ENCODE measurements at places on chromosomes 4 and X.

GRCh38 chr4:5052204-5052702 is 973 bp downstream of the STK32B start:
- no peak for DNase-seq

DNA sequence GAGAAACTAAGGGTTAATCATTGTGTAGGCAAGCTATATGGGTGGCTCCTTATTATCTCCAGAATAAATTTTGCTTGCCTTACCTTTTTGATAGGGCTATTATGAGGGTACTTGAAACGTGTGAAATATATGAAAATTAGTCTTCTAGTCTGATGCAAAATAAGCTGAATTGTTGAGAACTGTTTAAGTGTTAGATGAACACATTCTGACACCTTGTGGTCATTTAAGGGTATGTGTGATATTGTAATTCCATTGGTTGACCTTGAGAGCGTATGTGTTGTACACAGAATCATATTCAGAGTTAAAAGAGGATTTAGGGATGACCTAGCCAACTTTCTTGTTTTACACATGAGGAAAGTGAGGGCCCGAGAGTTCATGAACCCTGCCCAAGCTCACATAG is 44.6 kb upstream of the LINC00632 start:
- no peak for DNase-seq

DNA sequence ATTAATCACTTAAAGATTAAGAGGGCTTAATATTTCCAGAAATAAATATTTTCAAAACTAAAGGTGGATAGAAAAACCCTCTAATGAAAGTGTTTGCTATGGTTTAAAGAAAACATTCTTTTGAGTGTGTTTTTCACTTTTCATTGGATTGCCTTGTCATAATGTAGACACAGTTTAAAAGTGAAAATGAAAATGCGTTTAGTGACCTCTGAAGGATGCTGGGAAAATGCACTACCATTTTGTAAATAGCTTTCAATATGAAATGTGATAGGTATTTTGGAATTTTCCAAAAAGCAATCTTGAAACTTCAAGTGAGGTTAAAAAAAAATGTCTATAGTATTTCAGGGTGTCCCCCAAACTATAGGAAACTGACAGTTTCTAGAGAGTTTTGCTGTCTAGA is 642.2 kb downstream of the C4orf33 start:
- DNase-seq: no peak

DNA sequence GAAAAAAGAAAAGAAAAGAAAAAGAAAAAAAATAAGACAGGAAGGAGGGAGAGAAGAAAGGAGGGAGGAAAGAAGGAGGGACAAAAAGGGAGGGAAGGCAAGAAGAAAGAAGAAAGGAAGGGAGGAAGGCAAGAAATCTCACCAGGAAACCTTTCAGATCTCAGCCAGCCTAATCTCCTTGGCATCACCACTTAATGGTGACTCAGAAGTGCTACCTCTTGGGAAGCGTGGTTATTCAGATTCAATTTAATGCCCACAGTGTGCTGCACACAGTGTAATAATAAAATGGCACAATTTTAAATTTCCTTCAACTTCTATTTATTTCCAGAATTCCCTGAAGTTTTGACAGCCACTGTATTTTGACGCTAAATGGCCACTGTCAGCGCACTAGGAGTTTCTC is 50.3 kb downstream of the DKK2 start:
- no peak for DNase-seq

GRCh38 chr4:70712604-70713452 is 8.9 kb upstream of the RUFY3 start:
- DNase-seq: no peak

DNA sequence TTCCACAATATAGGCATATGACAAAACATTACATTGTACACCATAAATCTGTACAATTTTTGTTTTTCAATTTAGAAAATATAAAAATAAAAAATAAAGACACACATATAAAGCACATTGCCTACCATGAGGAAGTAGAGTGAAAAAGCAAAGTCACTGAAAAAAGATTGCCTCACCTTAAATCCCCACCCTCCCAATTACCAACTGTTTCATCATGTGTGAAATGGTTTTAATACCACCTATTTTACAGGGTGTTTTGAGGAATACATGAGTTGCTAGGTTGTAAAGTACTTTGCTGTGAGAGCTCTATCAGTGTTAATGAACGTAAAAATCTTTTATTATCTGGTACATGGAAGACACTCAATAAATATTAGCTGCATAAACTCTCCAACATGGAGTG is 373.6 kb upstream of the NDST3 start:
- no peak for DNase-seq

GRCh38 chr4:17510582-17510981 is 1.3 kb downstream of the QDPR start:
- no peak for DNase-seq

DNA sequence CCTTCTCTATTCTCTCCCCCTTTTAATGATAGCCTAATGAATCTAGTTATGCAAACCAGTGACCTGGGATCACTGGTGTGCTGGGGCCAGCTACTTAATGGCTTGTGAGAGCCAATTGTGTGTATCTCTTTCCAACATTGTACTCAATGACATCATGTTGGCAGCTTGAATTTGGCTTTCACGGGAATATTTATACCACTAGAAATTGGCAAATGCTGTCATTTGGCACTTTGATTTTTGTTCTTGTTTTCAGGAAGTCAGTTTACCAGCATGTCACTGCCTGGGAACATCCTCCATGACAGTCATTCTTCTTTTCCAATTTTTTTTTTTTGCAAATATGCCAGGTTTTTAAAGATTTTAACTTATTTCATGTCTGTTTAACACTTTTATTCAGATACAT is 1685.3 kb downstream of the STIM2 start:
- no peak for DNase-seq

All from germinal center (tissue), 1 donor.